ENCODE measurements at places on chromosomes 2 and 18.

- DNase-seq = no peak
Observed at GRCh38 chr2:196980473-196980872, 54.0 kb upstream of the PGAP1 start.

- peak; percentile 41 for DNase-seq
Observed at GRCh38 chr2:69306822-69307578, 80.0 kb downstream of the GFPT1 start.

DNA sequence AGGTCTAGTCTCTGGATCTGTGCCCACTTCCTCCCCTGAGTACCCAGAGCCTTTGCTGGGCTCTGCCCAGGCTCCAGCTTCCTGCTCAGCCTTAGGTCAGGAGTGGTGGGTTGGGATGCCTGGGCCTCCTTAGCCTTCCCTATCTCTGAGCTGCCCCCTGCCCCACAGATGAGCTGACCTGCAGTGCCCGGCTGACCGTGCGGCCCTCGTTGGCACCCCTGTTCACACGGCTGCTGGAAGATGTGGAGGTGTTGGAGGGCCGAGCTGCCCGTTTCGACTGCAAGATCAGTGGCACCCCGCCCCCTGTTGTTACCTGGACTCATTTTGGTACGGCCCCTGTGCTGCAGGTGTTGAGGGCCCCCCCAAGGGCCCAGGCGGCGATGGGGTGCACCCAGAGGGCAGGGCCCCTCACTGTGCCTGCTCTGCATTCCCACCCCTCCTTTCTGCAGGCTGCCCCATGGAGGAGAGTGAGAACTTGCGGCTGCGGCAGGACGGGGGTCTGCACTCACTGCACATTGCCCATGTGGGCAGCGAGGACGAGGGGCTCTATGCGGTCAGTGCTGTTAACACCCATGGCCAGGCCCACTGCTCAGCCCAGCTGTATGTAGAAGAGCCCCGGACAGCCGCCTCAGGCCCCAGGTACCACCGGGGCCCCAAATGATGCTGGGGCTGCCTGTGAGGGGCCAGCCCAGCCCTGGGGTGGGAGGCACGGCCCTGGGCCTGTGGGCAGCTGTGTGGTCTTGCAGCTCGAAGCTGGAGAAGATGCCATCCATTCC is 30.1 kb upstream of the GMPPA start:
- DNase-seq = no peak

DNA sequence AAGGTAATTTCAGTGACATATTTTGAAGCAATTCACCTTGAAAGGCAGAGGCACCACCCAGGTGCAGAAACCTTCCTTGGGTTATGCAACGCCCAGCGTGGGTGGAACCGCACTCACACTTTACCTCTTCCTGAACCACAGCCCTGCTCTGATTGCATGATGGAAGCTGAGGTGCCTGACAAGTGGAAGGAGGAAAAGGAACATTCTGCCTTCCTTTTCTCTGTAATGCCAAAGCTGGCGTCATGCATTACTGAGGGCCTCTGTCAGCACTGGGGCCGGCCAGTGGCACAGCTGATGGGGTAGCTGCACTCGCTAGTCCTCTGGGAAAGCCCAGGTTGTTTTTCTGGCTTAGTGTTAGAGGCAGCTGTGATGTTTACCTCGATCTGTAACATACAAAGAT is 266.5 kb downstream of the NEDD4L start:
- DNase-seq = no peak

GRCh38 chr18:78580835-78581339 is 398.7 kb upstream of the SALL3 start:
- DNase-seq = no peak

DNA sequence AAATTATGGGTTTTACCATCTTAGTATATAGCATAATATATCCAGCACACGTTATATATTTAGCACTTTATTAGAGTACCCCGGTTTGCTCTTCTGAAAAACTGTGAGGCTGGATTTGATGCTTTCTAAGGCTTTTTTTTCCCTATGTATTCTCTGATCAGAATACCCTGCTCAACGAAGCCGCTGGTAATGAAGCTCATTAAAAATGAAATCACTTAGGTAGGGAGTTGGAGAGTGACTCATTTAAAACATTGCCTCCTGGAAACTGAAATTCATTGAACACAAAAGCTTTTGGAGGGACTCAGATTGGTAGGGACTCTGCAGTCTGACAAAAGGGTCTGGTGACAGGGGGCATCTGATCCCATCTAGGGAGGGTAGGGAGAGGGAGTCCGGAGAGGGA is 365.4 kb upstream of the MEX3C start:
- no peak for DNase-seq

- no peak for DNase-seq
Observed at GRCh38 chr18:37476182-37476581, 89.4 kb downstream of the CELF4 start.

DNA sequence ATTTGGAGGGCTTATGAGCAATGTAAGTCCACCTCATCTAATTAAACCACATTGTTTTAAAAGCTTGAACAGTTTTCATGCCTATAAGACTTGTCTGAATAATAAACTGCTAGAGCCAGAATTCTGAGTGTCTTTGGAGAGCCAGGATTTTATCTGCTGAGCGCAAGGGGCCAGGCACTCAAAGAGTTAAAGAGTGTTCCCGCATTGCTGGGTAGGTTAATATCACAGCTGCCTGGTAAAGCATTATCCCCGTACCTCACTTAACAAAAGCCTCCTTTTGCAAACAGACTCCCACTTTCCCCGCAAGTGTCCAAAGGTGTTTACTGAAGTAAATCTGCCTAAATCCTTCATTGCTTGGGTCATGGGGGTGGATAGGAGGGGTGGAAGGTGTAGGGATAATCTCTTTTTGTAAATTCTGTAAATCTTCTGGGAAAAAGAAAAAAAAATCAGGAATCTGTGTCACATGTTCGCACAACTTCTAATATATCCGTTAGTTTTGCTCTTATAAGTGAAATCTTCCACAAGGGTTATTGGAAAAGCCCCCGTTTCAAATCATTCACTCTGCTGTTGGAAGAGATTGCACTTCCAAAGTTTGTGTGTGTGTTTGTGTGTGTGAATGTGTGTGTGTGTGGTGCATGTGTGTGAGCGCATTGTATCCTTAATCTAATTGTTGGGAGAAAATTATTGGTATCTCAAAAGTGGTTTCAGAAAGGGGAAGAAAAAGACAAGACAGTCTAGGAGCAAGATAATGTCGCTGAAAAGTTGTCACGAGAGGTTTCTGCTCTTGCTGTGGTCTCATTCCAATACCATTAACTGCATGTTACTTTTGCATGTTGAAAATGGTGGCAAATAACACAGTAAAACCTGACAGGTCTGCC is 10.7 kb downstream of the ZEB2 start:
- no peak for DNase-seq

DNA sequence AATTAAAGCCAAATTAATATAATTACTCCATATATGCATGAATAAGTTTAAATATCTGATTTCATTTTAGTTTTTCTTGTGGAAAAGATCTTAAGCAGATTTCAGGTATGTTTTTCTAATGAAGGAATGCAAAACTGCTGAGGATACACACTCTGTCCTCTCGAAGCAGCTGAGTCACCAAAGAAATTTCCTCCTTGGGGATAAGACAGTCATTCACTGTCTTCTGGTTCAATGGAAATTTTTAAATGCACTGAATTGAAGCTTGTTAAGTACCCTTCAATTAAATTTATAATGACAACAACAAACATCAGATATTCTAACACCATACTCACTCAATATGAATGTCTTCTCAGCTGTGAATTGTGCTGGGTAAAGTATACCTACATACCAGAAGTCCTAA is 101.5 kb upstream of the DNER start:
- no peak for DNase-seq

DNA sequence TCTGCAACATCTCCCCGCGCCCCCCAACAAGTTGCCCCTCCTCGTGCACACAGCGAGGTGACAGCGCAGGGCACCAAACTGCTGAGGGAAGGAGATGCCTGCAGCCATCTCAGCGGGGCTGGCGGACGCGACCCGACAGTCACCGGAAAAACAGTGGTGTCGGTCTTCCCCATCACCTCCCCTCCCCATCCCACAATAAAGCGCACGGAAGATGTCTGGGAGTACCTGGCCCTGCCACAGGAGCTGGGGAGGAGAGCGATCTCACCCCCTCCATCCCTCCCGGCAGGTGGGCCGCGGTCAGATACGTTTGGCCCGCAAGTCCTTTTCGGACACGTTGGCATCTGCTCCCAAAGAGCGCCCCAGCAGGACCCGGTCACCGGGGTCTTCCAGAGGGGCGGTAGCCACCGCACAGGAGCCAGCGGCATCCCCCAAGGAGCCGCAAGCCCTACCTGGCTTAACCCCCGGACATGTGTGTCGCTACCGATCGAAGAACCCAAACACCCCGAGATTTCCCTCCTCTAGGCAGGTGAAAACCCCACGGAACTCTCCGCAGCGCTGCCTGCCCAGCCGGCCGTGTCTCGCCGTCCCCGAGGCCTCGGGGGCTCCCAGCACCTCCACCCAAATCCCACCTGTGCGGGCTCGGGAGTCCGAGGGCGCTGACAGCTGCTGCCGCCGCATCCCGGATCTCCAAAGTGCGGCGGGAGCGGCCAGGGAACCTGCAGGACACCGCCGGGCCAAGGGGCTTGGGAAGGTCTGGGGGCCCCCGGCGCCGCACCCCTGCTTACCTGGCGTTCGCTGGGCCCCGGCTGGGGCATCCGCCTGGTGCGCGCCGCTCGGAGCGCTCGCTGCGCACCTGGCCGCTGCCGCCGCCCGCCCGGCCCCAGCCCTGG is 657 bp downstream of the ATP8B1 start:
- DNase-seq = no peak

GRCh38 chr2:75180476-75180875 is 18.8 kb downstream of the TACR1 start:
- no peak for DNase-seq

DNA sequence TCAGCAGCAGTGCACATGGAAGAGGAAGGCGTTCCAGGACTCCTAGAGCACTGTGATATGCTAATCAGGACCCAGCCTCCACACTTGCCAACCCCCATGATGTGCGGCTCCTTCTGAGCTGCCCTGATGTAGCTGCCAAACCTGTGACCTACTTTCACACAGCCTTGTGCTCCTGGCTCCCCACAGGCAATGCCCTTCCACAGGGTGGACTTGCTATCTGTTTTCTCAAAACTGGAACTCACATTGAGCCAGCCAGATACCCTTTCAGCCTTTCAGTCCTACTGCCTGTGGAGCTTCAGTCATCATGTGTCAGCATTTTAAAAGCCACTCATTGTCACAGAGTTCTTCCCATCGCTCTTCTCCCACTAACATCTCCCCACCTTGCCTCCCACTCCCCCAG is 181.6 kb downstream of the AFF3 start:
- DNase-seq = no peak

GRCh38 chr2:180722551-180723239 is 257.7 kb upstream of the UBE2E3 start:
- DNase-seq = no peak

DNA sequence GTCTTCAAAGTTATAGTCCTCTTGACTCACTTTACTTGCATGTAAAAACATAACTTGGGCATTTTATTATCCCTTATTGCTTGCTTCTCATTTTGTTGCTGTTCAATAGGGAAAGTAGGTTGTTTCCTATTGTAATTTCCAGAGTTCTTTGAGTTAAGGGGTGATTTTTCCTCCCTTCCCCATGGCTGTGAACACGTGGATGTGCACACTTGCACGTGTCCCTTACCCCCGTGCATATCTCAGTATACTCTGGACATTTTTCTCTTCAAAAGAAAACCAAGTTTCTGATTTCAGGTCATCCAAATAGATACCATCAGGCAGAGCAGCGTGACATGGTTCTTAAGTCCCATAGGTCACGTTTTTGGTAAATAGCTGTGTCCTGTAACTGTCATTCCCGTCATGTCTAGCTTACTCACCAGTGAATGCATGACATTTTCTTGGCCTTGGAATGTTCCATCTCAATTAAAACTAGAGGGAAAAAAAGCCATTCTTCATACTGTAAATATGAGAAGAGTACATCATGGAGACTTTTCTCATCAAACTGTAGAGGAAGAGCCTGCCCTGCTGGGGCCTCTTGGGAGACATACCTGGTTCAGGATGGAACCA is 83.3 kb upstream of the KCNE4 start:
- DNase-seq = no peak

DNA sequence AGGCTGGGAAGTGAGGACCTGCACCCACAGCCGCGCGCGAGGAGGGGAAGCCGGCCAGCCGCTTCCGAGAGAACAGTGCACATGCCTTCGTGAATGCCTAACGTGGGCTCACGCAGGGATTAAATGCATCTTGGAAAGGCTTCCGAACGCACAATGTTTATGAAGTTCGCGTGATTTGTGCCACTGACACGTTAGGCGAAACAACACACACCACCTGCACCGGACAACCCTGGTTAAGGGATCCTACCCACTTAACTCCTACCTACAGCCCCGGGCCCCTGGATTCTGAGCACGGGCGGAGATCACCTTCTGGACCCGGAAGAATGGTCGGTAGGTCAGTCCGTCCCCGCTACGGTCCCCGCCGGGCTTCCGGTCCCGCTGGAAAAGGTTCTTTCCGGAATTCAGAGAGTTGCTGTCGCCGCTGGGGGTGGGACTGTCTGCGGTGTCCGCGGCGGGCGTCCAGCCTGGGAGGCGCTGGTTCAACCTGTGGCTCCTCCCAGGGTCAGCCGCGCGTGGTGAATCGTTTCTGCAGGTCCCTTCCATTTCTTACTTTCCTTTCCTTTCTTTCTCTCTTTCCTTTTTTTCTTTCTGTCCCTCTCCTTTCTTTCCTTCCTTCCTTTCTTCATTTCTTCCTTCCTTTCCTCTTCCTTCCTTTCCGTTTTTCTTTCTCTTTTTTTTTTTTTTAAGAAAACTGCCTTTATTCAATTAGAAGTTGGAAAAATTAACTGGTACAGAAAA is at the start of gene MTIF2:
TSS of gene MTIF2 (minus strand) at position 325 of the 738 bp plus-strand sequence. CDS start 5,373 bp downstream, outside the sequence.
- peak; percentile 95 for DNase-seq

DNA sequence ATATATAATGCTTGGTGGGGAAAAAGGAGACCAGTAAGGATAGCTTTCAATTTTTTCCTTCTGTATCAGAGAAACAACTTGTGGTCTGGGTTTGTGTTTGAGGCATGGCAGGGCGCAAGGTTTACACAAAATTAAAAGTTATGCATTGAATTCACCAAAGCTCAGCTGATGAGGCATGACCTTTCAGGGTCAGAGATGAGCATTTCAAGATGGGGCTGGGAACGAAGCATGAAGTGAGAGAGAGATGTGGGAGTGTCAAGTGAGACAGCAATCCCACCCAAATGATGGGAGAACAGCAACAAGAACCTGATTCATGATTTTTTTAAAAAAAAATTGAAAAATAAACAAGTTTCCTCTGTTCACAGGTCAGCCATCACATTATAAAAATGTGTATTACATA is 4.9 kb downstream of the GPR55 start:
- no peak for DNase-seq

GRCh38 chr2:234917211-234917975 is 34.4 kb upstream of the SH3BP4 start:
- DNase-seq = no peak

Measured in NCI-H774 (cell line).